ENCODE measurements at places on chromosomes 3 and 15.

DNA sequence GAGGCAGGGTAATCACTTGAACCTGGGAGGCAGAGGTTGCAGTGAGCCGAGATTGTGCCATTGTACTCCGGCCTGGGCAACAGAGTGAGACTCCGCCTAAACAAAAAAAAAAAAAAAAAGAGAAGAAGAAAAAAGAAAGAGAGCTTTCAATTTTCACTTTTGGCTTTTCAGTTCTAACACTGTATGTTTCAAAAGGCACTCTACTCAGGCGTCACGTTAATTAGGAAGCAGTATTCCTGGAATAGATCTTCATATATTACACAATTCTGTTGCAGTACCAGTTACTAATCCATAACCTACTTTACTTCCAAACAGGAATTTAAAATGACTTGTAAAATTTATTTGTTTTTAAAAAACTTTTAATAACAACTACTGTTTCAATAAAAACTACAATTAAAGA, 131.7 kb upstream of the PLXND1 start:
- DNase-seq: no peak

GRCh38 chr3:175308097-175308496, 449.0 kb downstream of the NAALADL2 start:
- DNase-seq: no peak

DNA sequence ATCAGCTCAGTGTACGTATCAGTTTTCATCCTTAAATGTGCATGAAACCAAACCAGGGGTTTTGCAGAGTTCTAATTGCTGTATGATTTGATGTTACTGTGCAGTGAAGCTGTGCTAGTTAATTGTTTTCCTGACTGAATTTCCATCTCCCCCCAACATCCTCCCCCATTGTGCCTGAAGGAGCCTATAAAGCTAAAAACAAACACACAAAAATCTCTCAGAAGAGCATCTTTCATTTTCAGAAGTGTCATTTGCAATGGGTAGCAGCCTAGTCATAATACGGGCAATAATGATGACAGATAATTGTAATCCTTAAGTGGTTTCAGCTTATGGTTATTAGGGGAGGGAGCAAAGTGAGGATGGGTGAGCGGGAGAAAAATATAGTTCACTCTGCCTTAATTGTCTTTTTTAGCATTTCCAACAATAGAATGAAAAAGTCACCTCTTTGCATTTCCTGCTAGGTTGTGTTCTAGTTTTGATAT, 207.9 kb upstream of the TBL1XR1 start:
- no peak for DNase-seq

- DNase-seq: no peak
Observed at GRCh38 chr15:71564217-71564616, 246.1 kb upstream of the NR2E3 start.

- peak; percentile 56 for DNase-seq
Observed at GRCh38 chr3:52346623-52347530, 30.8 kb downstream of the DNAH1 start.
